Left lobe of liver (tissue), 2 donors: ENCODE measurements at places on chromosomes 2 and 18. TPM values are rescaled to one million over a fixed set of nuclear protein-coding genes. Genes with fewer than 3 reads are reported as not detected.

Gene MAPK4
- total RNA-seq, result 0.25 TPM

Gene RAPGEF4
- total RNA-seq, result 12.8 TPM

Gene SP140L
- 6.1 TPM for total RNA-seq

Gene PSD4
- total RNA-seq, result 60.3 TPM

Gene TCF23
- total RNA-seq, result 0.10 TPM

Gene SETBP1
- 17.3 TPM for total RNA-seq

Gene GCC2
- 12.6 TPM for total RNA-seq

Gene ONECUT2
- 20.5 TPM for total RNA-seq

Gene HOXD4
- total RNA-seq, result not detected

Gene CYBRD1
- total RNA-seq, result 12.5 TPM

Gene TFPI
- 144 TPM for total RNA-seq

Gene UGT1A3
- total RNA-seq, result 52.8 TPM

Gene CNRIP1
- total RNA-seq, result 2.3 TPM

Gene PER2
- 8.0 TPM for total RNA-seq

Gene ADD2
- 0.33 TPM for total RNA-seq

Gene GPR45
- not detected for total RNA-seq

Gene CFAP221
- total RNA-seq, result 1.2 TPM

Gene CD226
- total RNA-seq, result 1.5 TPM

Gene C2orf81
- 0.38 TPM for total RNA-seq

Gene ZSWIM2
- total RNA-seq, result not detected

Gene ABHD3
- 21.3 TPM for total RNA-seq

Gene CERKL
- total RNA-seq, result not detected

Gene ACTG2
- total RNA-seq, result 2.8 TPM

Gene FIGN
- total RNA-seq, result 6.0 TPM

Gene BCL11A
- 0.50 TPM for total RNA-seq

Gene SH3BP4
- 22.9 TPM for total RNA-seq

Gene MCEE
- 33.4 TPM for total RNA-seq

Gene C2orf92
- total RNA-seq, result 11.7 TPM

Gene PTPRM
- total RNA-seq, result 34.7 TPM

Gene CIB4
- total RNA-seq, result not detected

Gene GLI2
- 0.30 TPM for total RNA-seq

Gene AQP12B
- not detected for total RNA-seq

Gene MALL
- total RNA-seq, result 1.6 TPM

Gene LOXHD1
- total RNA-seq, result not detected

Gene FER1L5
- total RNA-seq, result 0.10 TPM

Gene LBX2
- total RNA-seq, result 7.7 TPM

Gene NT5C1B
- not detected for total RNA-seq

Gene MOCOS
- 27.4 TPM for total RNA-seq

Gene DAPL1
- not detected for total RNA-seq

Gene FEV
- not detected for total RNA-seq

Gene BOLL
- not detected for total RNA-seq

Gene LDLRAD4
- total RNA-seq, result 41.9 TPM

Gene SCYGR5
- total RNA-seq, result not detected

Gene OTOS
- total RNA-seq, result not detected

Gene HEATR5B
- total RNA-seq, result 7.7 TPM

Gene STEAP3
- 120 TPM for total RNA-seq

Gene SP140
- total RNA-seq, result 1.2 TPM

Gene CFC1
- not detected for total RNA-seq

Gene CNTNAP5
- total RNA-seq, result not detected

Gene CD207
- total RNA-seq, result not detected

Gene LPIN1
- 20.7 TPM for total RNA-seq

Gene MDH1B
- 0.28 TPM for total RNA-seq

Gene LYG1
- total RNA-seq, result 0.65 TPM

Gene TEX44
- total RNA-seq, result not detected

Gene GRB14
- total RNA-seq, result 39.3 TPM

Gene SGPP2
- total RNA-seq, result 0.23 TPM
